ENCODE measurements at places on chromosomes 16 and 17.
A peak's percentile ranks its signal among the peaks of the same experiment; 100 is the strongest.

DNA sequence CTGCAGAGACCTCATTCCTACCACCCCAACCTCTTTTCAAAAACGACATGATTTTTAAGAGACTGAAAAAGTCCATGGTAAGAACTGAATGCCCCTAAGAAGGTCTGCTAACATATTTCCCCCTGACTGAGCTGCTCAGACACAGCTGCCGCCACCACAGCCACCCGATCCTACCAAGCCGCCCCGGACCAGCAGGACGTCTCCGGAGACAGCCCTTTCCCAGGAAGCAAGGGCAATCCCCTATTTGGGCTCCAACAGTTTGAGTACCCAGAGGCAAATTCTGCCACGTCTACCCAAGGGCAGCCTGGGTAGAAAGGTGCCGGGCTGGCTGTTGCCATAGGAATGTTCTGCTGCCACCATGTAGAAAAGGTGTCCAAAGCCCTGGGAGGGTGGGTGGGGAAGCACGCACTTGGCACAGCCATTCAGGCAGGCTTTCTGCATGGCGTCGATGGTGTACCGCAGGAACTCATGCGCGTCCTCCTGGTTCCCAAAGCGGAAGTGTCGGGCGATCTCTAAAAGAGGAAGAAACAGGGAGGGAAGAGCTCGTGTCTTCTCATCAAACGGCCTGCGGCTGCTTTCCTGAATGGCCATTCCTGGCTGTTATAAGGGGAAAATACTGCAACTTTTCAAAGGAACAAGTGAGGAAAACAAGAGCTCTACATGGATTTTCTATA, 13.6 kb downstream of the USP36 start:
- DNase-seq: peak; percentile 36

DNA sequence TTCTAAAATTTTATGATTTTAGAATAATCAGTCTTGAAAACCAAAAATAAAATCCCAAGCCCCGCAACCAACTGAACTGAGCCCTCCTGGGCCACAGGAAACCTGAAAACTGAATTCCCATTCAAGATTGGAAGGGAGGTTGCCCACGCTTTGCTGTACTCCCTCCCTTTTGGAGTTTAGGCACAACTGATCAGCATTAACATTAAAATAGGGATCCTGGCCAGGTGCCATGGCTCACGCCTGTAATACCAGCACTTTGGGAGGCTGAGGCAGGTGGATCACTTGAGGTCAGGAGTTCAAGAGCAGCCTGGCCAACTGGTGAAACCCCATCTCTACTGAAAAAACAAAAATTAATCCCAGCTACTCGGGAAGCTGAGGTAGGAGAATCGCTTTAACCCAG, 52.7 kb upstream of the NETO2 start:
- DNase-seq: no peak

GRCh38 chr16:4979736-4980660, 21.9 kb downstream of the SEC14L5 start:
- DNase-seq: no peak

DNA sequence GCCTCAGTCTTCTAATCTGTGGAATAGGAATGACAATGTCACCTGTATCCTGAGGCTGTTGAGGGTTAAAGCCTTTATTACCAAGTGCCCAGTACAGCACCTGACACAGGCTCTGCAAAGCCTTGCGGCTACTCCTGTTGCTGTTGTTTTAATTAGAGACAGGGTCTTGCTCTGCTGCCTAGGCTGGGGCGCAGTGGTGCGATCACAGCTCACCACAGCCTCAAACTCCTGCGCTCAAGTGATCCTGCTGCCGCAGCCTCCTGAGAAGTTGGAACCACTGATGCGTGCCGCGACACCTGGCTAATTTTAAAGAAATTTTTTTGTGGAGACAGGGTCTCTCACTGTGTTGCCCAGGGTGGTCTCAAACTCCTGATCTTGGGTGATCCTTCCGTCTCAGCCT, 5.4 kb downstream of the GSE1 start:
- no peak for DNase-seq

DNA sequence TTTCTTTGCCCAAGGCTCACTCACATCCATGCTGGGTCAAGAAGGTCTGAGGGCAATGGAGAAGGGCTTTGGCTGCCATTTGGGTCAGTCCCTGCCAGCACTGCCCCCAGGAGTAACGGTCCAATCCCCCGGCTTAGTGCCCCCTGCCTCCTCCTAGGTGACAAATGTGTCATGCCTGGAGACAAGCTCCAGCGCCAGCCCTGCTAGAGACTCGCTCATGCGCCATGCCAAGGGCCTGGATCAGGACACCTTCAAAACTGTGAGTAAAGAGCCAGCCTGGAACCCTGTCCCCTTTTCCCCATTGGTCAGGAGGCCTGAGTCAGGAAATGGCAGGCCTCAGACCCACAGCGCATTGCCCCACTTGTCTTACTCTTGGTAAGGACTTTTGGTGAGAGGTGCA, 3.3 kb downstream of the CHCT1 start:
- no peak for DNase-seq

GRCh38 chr17:15348021-15348420, 6.6 kb upstream of the TEKT3 start:
- DNase-seq: no peak

- DNase-seq: no peak
These were observed 189.1 kb downstream of the SALL1 start for GRCh38 chr16:50961952-50962351.

- no peak for DNase-seq
These were observed 26.4 kb downstream of the TMEM235 start for GRCh38 chr17:78257810-78258322.

DNA sequence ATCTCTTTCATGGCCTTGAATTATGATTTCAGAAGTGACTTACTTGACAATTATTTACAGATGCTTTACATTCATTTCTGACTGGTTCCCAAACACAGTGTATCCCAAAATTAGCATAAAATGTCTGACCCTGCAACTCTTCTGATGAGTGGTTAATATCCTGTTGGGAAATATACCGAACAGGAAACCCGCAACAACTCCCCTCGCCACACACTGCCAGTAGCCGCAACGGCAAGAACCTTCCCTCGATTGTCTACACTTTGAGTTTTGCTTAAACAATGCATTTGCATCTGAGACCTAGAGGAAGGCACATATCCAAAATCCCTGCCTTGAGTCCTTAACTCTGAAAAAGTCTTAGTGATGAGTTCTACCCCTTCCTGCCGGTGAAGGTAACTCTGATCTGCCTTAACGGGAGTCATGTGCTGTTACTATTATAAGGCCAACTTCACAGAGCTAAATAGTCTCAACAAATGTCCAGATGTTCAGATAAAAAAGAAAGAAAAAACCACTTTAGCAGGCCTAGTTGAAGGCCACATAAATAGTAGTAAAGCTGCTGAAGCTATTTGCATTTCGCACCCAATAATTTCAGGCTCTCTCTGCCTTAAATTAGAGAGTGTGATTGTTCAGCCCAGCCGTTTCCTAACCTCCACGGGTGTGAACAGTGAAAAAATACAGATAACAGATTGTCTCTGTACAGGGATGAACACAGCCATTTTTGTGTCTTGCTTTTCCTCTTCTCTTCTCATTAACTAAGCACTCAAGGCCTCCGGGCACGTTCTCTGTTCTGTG, 321.1 kb downstream of the HS3ST3B1 start:
- no peak for DNase-seq

DNA sequence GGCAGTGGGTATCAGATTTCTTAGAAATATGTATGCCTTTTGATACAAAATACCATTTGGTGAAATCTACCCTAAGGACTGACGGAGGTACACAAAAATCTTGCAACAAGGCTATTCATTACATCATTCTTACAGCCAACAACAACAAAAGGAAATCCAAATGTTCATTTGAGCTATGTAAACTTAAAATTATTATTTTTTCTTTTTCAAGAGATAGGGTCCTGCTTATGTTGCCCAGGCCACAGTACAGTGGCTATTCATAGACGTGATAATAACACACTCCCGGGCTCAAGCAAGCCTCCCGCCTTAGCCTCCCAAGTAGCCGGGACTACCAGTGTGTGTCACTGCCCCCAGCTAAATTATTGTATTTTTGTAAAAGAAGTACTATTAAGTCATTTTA, 9.0 kb downstream of the SRR start:
- DNase-seq: no peak

Measured in globus pallidus (tissue), 1 donor.